Esophagus mucosa (tissue), 1 donor: ENCODE measurements at places on chromosomes 1 and 21. TPM values are rescaled to one million over a fixed set of nuclear protein-coding genes. Genes with fewer than 3 reads are reported as not detected.

GRCh38 chr1:15423355-15424077 is 13.8 kb downstream of the EFHD2 start:
- ATAC-seq = no peak

DNA sequence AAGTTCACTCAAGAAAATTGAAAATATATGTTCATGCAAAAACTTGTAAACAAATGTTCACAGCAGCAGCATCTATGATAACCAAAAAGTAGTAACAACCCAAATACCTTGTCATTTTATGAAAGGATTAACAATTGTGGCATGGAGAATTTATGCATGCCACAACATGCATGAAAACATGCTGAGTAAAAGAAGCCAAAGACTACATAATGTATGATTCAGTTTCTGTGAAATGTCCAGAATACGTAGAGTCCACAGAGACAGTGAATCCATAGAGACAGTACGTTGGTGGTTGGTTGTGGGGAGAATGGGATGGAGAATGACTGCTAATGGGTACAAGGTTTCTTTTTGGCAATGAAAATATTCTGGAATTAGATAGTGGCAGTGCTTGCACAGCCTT is 148.7 kb downstream of the MAST2 start:
- ATAC-seq = peak; percentile 86

Gene MNDA
- total RNA-seq = 0.52 TPM

Gene GFI1
- total RNA-seq = 0.24 TPM

Gene NTRK1
- total RNA-seq = 0.16 TPM

DNA sequence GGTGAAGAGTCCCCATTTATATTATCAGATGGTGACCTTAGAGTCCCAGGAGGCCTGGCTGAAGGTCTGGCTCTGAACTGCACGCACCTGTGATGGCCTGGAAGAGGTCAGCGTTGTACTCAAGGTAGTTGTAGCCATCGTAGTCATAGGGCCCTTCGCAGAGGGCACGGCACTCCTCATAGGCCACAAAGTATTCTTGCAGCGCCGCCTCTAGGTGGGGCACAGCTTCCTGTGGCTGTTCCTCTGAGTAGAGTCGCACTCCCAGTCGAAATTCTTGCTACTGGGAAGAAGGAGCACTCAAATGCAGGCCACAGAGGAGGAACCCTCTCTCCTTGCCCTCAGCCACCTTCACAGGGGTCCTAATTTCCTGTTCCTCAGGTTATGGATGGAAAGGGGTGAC is 7.7 kb downstream of the P3H1 start:
- no peak for ATAC-seq
